Fibroblast of skin of scalp (primary cell): ENCODE measurements at places on chromosomes 3 and 15.

DNA sequence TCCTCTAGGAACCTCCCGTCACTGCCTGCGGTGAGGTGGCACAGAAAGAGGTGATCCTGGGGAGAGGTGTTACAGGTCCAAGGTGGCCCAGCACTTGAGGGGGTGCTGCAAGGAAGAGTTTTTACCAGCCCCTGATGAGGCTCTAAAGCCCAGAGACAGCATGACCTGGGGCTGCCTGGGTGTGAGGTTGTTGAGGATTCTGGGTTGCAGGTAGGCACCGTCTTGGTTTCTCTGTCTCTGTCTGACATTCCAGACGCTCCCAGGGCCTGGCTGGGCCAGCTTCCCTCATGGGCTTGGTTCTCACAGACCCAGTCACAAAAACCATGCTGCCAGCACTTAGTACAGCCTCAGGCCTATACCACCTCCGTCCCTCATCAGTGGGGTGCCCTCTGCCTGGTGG lies 31.1 kb downstream of the DNAJB8 start:
- no peak for DNase-seq

GRCh38 chr15:87167706-87168105 lies 1088.0 kb downstream of the AGBL1 start:
- DNase-seq: no peak

DNA sequence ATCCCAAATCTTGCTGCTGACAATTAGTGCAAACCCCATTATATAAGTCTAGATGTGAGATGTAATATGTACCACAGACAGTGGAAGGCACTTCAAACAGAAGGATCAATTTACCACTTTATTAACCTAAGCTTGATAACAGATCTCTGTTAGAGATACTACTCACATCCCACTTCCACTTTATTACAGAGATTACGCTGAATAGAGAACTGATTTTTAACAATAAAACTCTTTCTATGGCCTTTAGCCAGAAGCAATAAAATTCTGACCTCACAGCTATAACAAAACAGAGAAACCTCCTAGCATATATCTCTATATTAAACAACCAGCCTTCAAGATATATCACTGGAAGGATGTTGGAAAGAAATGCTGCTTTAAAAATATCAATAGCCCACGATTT lies 517.7 kb downstream of the MAGI1 start:
- DNase-seq: no peak

DNA sequence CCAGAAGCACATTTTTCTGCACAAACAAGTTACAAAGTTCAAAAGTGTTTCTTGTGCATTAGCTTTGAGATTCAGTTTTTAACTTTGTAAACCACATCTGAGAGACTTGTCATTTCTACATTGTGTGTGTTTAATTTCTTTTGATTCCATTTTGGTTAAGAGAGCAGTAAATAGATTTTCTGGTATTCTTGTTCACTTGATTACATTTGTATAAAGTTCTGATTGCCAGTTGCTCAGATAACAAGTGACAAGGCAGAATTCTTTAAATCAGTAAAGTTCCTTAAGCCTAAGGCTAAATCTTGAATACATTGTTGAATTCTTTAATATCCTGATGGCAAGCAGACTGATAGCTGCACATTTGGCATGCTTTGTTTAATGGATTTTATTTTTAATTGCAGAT lies 3.1 kb upstream of the FBXO22 start:
- no peak for DNase-seq

DNA sequence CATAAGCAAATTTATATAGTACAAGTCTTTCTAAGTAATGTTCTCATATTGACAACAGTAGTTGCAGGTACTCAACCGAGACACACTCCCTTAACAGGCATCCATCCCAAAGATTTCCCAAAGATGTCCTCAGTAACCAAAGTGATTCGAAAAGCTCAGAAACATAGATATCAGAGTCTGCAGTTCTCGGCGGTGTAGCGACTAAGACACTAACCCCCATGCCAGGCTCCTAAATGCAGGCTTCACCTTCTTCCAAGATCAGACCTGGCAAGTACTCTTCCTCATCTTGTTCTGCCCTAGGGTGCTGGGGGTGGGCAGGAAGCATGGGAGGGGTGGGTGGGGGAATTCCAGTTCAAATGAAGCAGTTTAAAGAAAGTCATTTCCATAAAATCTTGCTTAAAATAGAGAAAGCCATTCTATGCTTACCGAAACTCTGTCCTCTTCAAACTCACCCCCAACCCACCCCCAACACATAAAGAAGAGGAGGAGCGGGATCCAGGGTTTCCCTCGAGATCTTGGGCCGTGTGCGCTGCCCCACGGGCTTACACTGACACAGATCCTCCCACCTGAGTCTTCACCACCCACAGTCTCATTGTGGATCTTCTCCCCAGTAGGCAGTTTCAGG lies 59.0 kb upstream of the BCL6 start:
- no peak for DNase-seq

- no peak for DNase-seq
These were observed 324.7 kb upstream of the SLCO3A1 start for GRCh38 chr15:91528801-91529200.

DNA sequence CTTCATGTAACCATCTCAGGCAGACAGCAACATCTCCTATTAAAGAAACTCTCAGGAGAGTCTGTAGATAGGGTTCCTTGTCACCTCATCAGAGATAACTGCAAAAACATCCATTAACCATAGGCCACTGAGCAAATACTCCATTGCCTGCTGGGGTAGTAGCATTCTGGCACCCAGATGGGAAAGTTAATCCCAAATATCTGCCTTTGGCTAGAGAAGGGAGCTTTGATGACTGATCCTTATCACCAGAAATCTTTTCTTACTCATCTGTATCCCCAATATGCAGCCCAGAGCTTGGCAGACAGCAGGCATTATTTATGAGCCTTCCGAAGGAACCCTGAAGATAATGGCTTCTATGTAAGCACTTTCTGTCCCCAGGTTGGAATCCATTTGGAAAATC lies 173.1 kb downstream of the MFSD1 start:
- DNase-seq: no peak

DNA sequence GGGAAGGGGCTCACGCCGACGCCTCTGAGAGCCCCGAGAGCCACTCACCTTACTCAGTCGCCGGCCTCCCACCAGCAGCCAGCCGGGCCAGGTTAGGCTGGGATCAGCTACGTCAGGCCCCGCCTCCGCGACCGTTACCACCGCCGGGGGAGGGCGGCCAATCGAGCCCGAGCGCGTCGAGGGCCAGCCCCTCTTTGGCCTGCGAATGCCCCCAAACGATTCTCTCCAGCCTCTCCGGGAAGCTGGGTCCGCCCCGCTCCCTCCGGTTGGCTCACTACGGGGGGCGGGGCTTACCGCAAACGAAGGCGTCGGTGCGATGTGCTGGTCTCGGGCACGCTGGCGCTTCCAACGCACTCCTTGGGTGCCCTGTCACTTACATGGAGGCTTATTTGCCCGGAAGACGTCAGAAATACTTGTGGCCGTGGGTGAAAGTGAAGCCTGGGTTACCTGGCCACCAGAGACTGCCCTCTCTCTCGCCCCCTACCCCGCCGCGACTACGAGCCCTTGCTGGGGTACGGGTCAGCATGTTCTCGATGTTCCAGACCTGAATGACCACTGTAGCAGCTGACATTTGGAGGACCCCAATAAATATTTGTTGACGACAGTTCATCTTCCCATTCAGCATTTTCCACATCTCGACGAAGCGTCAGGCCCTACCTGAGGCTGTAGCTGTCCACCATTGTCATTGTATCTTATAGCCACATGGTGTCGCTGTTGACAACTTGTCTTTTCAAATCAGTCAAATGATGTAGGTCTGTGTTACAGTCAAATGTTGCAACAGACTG lies at the start of gene CEP70:
Gene CEP70 (minus strand): TSS at position 111 of the 785 bp plus-strand sequence. CDS start 21,333 bp downstream, outside the sequence.
- DNase-seq: peak; percentile 94

GRCh38 chr3:178097576-178097975 lies 438.7 kb upstream of the KCNMB2 start:
- peak; percentile 78 for DNase-seq

DNA sequence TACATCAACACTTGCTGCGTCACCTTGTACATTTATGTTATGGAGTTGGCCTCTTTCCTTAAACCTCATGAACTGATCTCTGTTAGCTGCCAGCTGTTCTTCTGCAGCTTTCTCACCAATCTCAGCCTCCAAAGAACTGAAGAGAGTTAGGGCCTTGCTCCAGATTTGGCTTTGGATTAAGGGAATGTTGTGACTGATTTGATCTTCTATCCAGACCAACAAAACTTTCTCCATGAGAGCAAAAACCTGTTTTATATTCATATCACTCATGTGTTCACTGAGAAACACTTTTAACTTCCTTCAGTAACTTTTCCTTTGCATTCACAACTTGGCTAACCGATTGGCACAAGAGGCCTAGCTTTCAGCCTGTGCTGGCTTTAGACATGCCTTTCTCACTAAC lies 1156.0 kb upstream of the CADM2 start:
- DNase-seq: no peak

DNA sequence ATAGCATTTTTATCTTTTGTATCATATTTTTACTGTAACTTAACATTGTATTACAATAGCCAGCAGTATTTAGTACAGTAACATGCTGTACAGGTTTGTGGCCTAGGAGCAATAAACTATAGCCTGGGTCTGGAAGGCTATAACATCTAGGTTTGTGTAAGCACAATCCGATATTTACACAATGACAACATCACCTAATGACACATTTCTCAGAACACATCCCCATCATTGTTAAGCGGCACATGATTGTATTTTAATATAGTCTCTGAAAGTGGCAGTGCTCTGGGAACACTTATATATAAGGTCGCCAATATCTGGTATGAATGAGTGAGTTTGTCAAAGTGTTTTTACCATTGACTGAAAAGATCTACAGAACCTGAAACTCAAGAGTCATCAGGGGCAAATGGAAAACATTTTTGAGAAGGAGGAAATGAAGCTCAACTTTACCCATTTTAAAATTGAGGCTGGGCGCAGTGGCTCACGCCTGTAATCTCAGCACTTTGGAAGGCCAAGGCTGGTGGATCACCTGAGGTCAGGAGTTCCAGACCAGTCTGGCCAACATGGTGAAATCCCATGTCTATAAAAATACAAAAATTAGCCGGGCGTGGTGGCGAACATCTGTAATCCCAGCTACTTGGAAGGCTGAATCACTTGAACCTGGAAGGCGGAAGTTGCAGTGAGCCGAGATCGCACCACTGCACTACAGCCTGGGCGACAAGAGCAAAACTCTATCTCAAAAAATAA lies 38.8 kb upstream of the TNFSF10 start:
- no peak for DNase-seq

DNA sequence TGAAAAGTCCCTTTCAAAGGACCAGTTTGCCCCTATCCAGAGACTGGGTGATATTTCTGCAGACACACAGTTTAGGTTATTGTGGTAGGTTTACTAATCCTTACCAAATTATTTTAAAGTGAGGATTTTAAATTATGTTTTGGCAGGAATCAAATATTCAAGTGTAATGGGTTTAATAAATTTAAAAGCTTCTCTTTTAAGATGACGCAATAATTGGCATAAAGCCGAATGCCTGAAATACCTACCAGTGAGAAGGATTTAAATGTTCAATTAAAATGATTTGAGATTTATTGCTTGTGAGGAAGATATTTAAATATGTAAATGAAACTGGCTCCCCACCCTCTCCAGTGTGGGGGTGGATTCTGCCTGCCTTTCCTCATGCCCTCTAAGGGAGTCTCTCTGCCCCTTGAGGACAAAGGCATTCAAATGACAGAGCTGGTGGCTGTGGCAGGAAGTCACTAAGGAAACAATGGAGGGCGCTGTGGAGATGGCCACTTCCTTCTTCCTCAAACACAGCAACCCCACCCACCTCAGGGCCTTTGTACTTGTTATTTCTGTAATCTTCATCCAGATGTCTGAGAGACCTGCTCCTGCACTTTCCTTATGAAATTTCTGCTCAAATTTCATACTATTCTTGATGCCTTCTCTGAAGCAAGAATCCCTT lies 131.7 kb downstream of the TNIK start:
- DNase-seq: no peak

DNA sequence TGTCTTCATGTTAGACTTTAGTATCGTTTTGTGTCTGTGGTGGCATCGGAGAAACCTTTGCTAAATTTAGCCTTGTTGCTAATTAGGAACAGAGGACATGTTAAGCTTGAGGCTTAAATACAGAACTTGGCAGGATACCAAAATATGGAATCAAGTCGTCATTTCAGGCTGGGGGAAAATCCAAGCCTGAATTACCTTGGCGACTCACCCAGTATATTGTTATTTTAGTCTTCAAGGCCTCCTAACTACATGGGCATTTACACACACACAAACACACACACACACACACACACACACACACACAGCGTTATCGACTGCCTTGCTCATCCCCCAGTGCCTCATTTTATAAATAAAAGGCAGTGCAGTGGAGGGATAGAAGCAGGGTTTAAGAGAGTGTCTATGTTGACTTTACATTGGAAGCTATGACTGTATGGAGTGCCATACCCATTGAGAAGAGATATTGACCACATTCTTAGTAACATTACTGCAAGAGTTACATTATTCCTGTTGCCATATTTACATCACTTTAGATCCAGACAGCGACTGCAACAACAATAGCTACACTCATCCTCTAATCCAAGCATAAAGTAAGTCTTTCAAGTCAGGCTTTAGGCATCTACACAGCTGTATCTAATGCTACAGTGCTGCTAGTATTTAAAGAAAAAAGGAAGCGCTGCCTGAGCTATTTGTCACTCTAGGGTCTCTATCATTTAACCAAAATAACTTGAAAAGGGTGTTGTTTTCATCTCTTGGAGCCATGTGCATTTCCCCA lies 210.8 kb upstream of the SEMA6D start:
- DNase-seq: peak; percentile 84

DNA sequence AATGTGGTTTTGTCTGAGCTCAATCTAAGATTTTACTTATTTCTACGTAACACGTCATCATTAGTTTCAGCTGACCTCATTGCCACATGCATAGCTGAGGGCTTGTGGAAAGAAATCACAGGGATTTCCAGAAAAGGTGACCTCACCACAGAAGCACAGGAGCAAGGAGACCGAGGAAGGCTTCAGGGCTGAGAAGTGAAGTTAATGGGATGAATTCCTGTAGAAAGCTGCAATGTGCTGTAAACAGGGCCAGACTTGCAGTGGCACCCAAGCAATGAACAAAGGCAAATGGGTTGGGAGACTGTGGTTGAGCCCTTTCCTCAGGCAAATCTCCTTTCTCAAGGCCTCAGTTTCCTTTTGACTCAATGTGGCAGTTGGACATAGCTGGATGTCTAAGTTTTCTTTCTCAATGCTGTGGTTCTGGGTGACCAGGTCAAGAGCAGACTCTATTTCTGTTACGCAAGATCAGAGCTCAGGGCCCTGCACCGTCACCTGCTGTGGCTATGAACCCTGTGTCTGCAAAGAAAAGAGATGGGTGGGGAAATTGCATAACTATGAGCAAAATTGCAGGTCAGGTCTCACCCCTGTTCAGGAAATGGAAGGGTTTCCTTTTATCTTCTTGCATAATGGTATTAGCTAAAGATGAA lies 252.2 kb upstream of the TBL1XR1 start:
- no peak for DNase-seq

DNA sequence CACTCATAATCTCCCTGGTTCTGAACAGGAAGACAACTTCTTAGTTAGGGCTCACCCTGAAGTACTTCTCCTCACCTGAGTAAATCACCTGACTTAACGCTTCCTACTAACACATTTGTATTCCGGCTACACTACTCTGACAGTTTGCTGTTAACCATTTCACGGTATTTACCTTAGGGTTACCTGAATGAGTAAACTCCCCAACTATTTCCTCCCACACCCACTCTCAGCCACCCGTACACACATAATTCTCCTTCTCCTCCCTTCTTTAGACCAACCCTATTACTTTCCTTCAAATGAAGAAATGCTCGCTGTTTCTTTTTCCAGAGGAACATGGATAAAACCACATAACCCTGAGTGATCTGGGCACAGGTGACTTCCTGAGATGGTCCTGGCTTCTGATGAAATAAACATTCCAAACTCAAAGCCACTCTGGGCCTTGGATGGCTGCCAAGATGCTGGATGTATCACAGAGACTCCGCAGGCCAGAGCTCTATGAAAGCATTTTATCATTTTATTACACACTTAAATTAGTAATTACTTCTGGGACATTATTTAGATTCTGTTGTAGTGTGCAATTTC lies 183.6 kb upstream of the ATP11B start:
- DNase-seq: no peak
